ENCODE measurements at places on chromosomes 7 and 10.

- no peak for DNase-seq
Measured at GRCh38 chr7:45082031-45082830, 6.5 kb downstream of the NACAD start.

- DNase-seq = no peak
Measured at GRCh38 chr7:17994079-17994850, 33.4 kb downstream of the PRPS1L1 start.

DNA sequence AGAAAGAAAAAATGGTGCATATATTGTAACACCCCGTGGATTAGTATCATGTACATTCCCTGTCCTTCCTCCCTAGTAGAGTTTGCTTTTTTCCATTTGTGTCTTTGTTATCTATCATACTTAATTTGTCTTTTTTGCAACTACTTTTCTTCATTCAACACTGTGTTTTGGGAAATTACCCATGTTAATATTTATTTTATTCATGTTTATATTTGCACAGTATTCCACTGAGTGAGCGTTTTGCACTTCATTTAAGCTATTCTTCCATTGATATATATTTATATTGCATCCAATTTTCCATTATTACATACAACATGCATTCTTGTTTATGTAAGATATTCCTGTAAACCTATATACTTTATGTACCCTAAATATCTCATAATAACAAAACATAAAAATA is 57.6 kb upstream of the FAM171A1 start:
- DNase-seq = no peak

GRCh38 chr7:93194386-93194785 is 31.9 kb downstream of the HEPACAM2 start:
- no peak for DNase-seq

DNA sequence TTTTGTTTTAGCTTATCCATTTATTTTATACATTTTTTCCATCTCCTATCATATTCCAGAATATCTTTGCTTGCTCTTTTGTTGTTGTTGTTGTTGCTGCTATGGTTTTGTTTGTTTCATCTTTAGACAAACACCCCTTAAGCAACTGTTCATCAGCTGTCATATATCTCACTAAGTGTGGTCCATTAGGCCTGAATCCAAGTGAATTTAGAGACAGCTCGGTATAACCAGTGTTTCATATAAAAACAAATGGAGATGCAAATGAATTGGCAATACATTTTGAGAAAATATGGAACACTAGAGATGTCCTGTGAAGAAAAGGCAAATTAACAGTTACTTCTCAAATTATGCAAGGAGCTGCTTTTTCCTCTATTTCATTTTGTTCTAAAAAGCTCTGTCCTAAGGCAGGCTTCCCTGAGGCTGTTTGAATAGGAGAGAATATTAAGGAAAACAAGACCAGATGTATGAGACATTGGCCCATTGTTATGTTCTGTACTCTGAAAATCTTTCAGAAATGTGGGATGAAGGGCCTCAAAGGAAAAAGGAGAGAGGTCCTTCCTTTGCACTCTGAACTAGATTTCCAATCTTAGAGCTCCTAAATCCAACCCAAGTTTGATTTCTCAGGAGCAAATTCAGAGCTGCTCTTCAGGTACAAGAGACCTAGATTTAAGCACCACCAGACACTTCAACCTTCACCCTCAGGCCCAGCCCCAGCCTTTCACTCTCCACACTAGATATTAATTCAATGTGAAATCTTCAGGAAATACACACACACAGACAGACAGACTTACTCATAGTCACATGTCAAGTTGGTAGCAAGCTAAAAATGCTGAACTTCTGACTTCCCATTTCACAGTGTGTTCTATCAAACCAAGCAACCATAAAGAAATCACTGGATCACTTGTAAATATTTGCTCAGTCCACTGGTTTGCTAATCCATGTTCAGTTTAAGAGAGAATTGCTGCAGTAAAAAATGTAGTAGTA is 5.4 kb downstream of the TFEC start:
- no peak for DNase-seq

GRCh38 chr10:129936266-129936922 is 27.7 kb downstream of the EBF3 start:
- DNase-seq = no peak

DNA sequence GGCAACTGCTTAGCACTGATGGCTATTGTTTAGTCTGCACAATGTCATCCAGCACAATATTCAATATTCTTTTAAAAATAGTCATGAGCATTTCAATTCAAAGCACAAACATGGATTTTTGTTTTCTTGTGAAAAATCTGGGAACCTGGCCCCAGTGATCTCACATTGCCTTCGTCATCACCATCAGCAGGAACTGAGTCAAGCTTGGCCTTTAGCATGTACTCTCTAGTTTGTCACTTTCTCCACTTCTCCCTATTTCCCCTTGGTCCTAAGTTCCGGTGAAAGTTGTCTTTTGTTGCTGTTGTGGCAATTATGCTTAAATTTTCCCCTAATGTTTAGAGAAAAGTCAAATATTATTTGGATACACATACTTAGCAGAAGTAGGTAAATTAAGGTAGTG is 252.9 kb upstream of the SORCS1 start:
- DNase-seq = no peak
